ENCODE measurements at places on chromosomes 3 and 15. TPM values are rescaled to one million over a fixed set of nuclear protein-coding genes. Genes with fewer than 3 reads are reported as not detected.

FES gene
- total RNA-seq: 40.1 TPM

STAG1 gene
- total RNA-seq: 95.8 TPM

HES1 gene
- total RNA-seq: 61.9 TPM

GP5 gene
- 0.21 TPM for total RNA-seq

MUC20 gene
- 11.5 TPM for total RNA-seq

ANKRD63 gene
- total RNA-seq: 2.4 TPM

SLC22A14 gene
- not detected for total RNA-seq

ZNF502 gene
- 10.5 TPM for total RNA-seq

RAD54L2 gene
- total RNA-seq: 14.6 TPM

CFAP20DC gene
- 4.2 TPM for total RNA-seq

FGD5 gene
- total RNA-seq: 26.1 TPM

TP63 gene
- total RNA-seq: 43.2 TPM

ALDH1A2 gene
- 1.6 TPM for total RNA-seq

RNF13 gene
- total RNA-seq: 69.8 TPM

LRRC31 gene
- not detected for total RNA-seq

LYZL4 gene
- total RNA-seq: not detected

ZSCAN29 gene
- 37.8 TPM for total RNA-seq

OR5K2 gene
- total RNA-seq: not detected

TMEM45A gene
- 19.9 TPM for total RNA-seq

CEMIP gene
- 0.82 TPM for total RNA-seq

PAK6 gene
- 2.5 TPM for total RNA-seq

GAP43 gene
- total RNA-seq: 4.7 TPM

PLA2G4E gene
- 1.9 TPM for total RNA-seq

HRG gene
- not detected for total RNA-seq

CMTM7 gene
- 6.3 TPM for total RNA-seq

AADACL2 gene
- 2.7 TPM for total RNA-seq

All from tongue (tissue), 3 donors.